ENCODE measurements at places on chromosomes 3 and 15. TPM values are rescaled to one million over a fixed set of nuclear protein-coding genes. Genes with fewer than 3 reads are reported as not detected.

Gene BFSP2
- not detected for total RNA-seq

Gene TMF1
- 50.1 TPM for total RNA-seq

- no peak overlapping the region for H3K27ac ChIP-seq
- no peak overlapping the region for H3K4me3 ChIP-seq
- H3K36me3 ChIP-seq: no peaks in the 10 kb centered on the region
- H3K4me1 ChIP-seq: no peaks in the 10 kb centered on the region
These were observed 847.7 kb downstream of the ROBO2 start for GRCh38 chr3:77887611-77888010.

Gene CCDC12
- total RNA-seq: 50.2 TPM

DNA sequence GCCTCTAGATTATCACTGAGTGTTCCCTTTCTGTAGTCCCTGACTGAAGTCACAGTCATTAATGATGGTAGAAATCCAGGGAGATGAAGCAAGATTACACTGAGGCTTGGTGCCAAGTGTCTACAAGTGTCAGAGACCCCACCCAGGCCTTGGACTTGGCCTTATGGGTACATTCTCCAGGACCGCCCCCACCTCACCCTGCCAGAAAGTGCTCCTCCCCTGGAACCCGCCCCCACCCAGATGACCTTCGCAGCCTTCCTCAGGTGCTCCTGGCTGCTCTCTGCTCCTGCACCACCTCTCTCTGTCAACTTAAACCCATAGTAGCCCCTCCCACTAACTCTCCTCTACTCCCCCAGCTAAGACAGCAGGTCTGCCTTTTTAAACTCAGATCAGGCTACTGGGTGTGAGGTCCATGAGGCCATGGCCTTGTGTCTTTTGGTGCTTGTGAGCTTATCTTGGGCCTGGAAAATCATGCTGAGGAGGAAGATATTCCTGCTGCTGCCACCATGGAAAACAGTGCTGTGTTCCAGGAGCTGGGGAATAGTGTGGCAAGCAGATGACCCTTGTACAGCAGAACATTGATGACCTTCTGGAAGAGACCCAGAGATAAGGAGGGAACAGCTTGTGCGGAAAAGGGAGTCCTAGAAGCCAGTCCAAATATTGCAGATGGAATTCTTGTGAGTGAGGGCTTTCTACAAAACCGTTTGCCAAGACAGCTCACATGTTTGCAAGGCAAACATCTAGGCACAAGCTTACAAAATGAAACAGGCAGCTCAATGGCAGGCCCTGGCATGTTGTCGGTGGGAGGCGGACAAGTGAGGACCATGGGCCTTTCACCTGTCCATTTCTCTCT is 40.3 kb upstream of the NDUFB4 start:
- no peak overlapping the region for H3K4me3 ChIP-seq
- H3K4me1 ChIP-seq: no peaks in the 10 kb centered on the region
- no peaks in the 10 kb centered on the region for H3K27me3 ChIP-seq
- no peaks in the 10 kb centered on the region for H3K36me3 ChIP-seq

- no peaks in the 10 kb centered on the region for H3K36me3 ChIP-seq
- no peak for DNase-seq
- H3K27me3 ChIP-seq: no peaks in the 10 kb centered on the region
- no peaks in the 10 kb centered on the region for H3K4me1 ChIP-seq
These were observed 24.4 kb downstream of the SLC2A2 start for GRCh38 chr3:171001957-171002694.

Gene RHCG
- 0.66 TPM for total RNA-seq

DNA sequence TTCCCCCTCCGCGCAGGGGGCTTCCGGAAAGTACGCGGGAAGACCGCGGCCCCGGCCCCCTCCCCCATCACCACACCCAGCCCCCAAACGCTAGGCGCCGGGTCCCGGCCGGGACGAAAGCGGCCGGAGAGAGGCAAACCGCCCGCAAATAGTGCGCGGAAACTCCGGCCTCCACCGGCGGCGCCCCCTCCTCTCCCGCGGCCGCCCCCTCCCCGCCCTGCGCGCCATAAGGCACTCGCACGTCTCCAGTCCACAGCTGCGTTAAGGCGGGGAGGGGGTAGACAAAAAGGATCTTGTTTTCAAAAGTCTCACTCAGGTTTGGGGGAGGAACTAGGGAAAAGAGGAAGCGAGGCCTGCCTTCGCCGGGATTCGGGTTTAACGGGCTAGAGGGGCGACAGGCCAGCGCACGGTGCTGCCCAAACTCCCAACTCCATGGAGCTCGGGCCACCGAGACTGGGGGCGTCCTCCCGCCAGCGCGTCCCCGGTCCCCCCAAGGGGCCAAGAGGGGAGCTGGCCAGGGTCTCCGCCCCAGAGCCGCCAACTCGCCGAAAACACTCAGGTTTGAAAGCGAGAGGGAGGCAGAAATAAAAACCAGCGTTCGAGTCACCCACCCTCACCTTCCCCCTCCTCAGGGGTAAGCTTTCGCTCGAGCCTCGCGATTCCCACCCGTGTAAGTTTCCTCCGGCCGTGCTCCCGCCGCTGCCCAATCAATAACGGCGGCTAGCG is 1.8 kb downstream of the ANP32A start:
- no peaks in the 10 kb centered on the region for H3K27me3 ChIP-seq
- peak overlapping the region; percentile 99 for H3K27ac ChIP-seq
- no peaks in the 10 kb centered on the region for H3K36me3 ChIP-seq
- H3K4me3 ChIP-seq: peak overlapping the region; percentile 98
- DNase-seq: peak; percentile 55

GRCh38 chr3:49952924-49953323 is 13.0 kb downstream of the RBM6 start:
- no peaks in the 10 kb centered on the region for H3K4me1 ChIP-seq
- DNase-seq: no peak
- no peak overlapping the region for H3K27ac ChIP-seq
- H3K4me3 ChIP-seq: no peak overlapping the region
- H3K36me3 ChIP-seq: no peaks in the 10 kb centered on the region
- H3K27me3 ChIP-seq: no peaks in the 10 kb centered on the region

- H3K4me3 ChIP-seq: no peak overlapping the region
- H3K36me3 ChIP-seq: no peaks in the 10 kb centered on the region
- no peak for DNase-seq
- no peaks in the 10 kb centered on the region for H3K27me3 ChIP-seq
- no peak overlapping the region for H3K27ac ChIP-seq
These were observed 134.3 kb upstream of the ABHD17C start for GRCh38 chr15:80560601-80561400.

Gene ADGRG7
- total RNA-seq: not detected

GRCh38 chr3:53269888-53270880 is 14.4 kb upstream of the TKT start:
- no peaks in the 10 kb centered on the region for H3K27me3 ChIP-seq
- peak overlapping the region; percentile 81 for H3K27ac ChIP-seq
- H3K4me3 ChIP-seq: no peak overlapping the region

GRCh38 chr3:197709135-197709534 is 27.6 kb downstream of the RUBCN start:
- no peaks in the 10 kb centered on the region for H3K27me3 ChIP-seq
- no peaks in the 10 kb centered on the region for H3K4me1 ChIP-seq
- no peak overlapping the region for H3K27ac ChIP-seq
- no peak for DNase-seq
- H3K36me3 ChIP-seq: no peaks in the 10 kb centered on the region

DNA sequence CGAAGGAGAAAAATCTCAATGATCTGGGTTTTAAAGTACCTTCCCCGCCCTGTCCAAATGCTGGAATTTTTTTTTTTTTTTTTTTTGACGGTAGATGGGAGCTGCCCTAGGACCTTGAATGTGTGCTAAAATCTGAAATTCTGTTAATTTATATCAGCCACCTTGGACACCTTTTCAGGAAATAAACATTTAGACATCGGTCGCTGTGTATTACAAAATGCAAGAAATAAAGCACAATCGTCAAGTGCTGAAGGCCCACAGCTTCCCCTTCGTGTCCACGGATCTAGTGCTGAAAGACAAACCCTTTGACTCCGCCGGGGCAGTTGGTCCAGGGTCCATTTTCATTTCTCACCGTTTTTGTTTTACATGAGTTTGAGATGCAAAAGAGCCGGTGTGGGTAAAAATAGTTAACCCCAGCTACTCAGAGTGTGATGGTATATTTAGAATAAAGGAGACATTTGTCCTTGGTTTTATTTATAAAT is 90.2 kb upstream of the CHD2 start:
- H3K27me3 ChIP-seq: no peaks in the 10 kb centered on the region
- peaks cover 6% of the 10 kb centered on the region for H3K4me1 ChIP-seq
- H3K27ac ChIP-seq: peak overlapping the region; percentile 99
- no peaks in the 10 kb centered on the region for H3K36me3 ChIP-seq
- H3K4me3 ChIP-seq: peak overlapping the region; percentile 67
- peak; percentile 50 for DNase-seq

Gene ATP13A5
- 4.5 TPM for total RNA-seq

Gene CHL1
- 49.8 TPM for total RNA-seq

Gene RSRC1
- 53.1 TPM for total RNA-seq

DNA sequence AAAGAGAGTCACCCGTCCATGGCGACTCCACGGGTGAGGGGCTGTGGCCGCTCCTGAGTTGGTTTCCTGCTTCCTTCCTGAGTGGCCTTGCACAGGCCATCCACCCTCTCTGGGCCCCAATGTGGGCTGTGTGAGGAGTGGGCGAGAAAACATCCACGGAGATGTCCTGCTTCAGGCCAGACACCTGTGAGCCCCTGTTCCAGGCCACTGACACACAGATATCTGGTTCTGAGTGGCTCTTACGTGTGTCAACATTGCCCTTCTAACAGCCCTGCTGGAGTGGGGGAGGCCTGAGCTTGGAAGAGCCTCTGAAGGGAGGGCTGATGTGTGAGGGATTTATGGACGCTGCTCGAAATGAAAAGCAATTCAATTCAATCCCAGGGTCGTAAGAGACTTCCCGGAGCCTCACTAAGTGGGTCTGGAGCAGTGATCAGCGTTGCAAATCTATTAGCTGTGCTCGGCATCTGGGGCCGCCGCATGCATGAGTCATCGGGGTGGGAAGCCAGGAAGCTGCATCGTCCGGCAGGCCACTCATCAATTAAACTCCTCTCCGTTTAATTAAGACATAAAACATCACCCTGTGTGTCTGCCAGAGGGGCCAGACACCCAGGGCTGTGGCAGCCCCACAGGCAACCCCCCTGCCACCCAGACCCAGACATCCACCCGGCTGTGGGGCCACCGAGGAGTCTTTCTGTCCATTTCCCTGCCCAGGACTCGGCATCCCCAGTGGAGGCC is 20.0 kb upstream of the PRR23E start:
- DNase-seq: no peak

Gene ECE2
- total RNA-seq: not detected

DNA sequence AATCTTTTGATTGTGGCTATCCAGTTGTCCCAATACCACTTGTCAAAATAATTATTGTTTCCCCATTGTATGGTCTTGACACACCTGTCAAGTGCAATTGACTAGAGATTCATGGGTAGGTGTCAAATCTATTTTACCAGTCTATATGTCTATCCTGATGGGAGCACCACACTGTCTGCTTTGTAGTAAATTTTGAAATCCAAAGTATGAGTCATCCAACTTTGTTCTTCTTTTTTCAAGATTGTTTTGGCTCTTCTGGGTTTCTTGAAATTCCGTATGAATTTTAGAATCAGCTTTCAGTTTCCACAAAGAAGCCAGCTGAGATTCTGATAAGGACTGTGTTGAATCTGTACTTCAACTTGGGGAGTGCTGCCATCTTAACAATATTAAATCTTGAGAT is 71.9 kb downstream of the CSNK1G1 start:
- H3K36me3 ChIP-seq: no peaks in the 10 kb centered on the region
- H3K27me3 ChIP-seq: no peaks in the 10 kb centered on the region
- H3K27ac ChIP-seq: no peak overlapping the region
- no peak overlapping the region for H3K4me3 ChIP-seq
- no peak for DNase-seq
- H3K4me1 ChIP-seq: no peaks in the 10 kb centered on the region

Gene PCSK6
- total RNA-seq: 7.2 TPM

Gene SNX22
- 1.5 TPM for total RNA-seq

DNA sequence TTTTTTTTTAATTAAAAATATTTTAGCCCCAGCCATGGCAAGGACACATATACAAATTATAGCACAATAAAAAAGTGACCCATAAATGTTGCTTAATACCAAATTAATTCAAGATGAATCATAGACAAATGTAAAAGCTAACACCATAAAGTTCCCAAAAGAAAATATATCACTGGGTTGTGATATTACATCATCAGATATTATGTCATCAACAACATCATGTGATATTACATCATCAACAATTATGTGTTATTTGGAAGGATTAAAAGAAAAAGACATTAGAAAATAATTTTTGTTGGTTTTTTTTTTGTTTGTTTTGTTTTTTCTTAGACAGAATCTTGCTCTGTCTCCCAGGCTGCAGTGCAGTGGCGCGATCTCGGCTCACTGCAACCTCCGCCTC is 34.5 kb upstream of the ABHD10 start:
- no peaks in the 10 kb centered on the region for H3K36me3 ChIP-seq
- H3K27me3 ChIP-seq: no peaks in the 10 kb centered on the region
- no peak overlapping the region for H3K27ac ChIP-seq
- H3K4me3 ChIP-seq: no peak overlapping the region
- no peaks in the 10 kb centered on the region for H3K4me1 ChIP-seq

DNA sequence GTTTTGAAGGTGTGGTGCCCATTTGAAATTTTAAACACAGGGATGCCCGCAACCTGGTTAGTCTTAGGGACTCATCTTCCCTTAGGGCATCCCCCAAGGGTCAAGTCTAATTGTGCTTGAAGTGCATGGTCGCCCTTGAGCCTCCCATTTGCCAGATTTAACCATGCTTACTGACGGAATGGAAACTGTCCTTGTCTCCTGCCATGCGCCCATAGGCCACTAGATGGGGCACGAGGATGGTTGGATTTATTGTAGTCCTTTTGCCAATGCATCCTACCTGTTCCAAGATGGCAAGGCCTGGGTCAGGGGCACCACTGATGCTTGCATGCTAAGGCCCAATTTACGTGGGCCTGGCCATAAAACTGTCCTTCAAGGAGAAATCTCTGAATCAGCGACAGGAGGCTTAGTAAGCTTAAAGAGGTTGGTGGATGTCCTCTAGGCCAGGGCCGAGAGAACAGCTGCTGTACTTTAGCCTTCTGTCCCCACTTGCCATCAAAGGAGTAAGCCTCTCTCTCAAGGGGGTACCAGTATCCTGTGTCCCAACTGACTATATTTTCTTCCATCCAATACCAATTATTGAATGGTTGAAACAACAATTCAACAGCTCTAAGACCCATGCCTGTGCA is 355.4 kb downstream of the OTOL1 start:
- DNase-seq: no peak
- no peaks in the 10 kb centered on the region for H3K4me1 ChIP-seq
- no peak overlapping the region for H3K4me3 ChIP-seq
- no peak overlapping the region for H3K27ac ChIP-seq
- H3K36me3 ChIP-seq: no peaks in the 10 kb centered on the region

- H3K4me1 ChIP-seq: no peaks in the 10 kb centered on the region
- H3K27ac ChIP-seq: no peak overlapping the region
- H3K4me3 ChIP-seq: no peak overlapping the region
- no peak for DNase-seq
These were observed 21.8 kb downstream of the CD200 start for GRCh38 chr3:112354642-112355306.

Gene RASGRP1
- total RNA-seq: 4.8 TPM

Gene CNTN3
- 12.2 TPM for total RNA-seq

- H3K27ac ChIP-seq: peak overlapping the region; percentile 10
- H3K36me3 ChIP-seq: no peaks in the 10 kb centered on the region
- H3K4me3 ChIP-seq: no peak overlapping the region
- no peak for DNase-seq
- no peaks in the 10 kb centered on the region for H3K27me3 ChIP-seq
These were observed 28.3 kb downstream of the LRIG1 start for GRCh38 chr3:66472313-66473134.

GRCh38 chr15:69140306-69140705 is 20.1 kb upstream of the GLCE start:
- no peaks in the 10 kb centered on the region for H3K4me1 ChIP-seq
- no peaks in the 10 kb centered on the region for H3K36me3 ChIP-seq
- H3K27me3 ChIP-seq: no peaks in the 10 kb centered on the region

Data from breast epithelium (tissue), 4 donors.